ENCODE measurements at places on chromosomes 6 and 20. TPM values are rescaled to one million over a fixed set of nuclear protein-coding genes. Genes with fewer than 3 reads are reported as not detected.

- DNase-seq, result no peak
Measured at GRCh38 chr6:136920671-136921380, 1.3 kb upstream of the SLC35D3 start.

- DNase-seq, result no peak
Measured at GRCh38 chr6:125732398-125732797, 17.0 kb upstream of the HEY2 start.

SLC17A3 gene
- total RNA-seq, result not detected

CPXM1 gene
- total RNA-seq, result 0.19 TPM

C6orf132 gene
- total RNA-seq, result 1.3 TPM

VGLL2 gene
- 38.1 TPM for total RNA-seq

DNA sequence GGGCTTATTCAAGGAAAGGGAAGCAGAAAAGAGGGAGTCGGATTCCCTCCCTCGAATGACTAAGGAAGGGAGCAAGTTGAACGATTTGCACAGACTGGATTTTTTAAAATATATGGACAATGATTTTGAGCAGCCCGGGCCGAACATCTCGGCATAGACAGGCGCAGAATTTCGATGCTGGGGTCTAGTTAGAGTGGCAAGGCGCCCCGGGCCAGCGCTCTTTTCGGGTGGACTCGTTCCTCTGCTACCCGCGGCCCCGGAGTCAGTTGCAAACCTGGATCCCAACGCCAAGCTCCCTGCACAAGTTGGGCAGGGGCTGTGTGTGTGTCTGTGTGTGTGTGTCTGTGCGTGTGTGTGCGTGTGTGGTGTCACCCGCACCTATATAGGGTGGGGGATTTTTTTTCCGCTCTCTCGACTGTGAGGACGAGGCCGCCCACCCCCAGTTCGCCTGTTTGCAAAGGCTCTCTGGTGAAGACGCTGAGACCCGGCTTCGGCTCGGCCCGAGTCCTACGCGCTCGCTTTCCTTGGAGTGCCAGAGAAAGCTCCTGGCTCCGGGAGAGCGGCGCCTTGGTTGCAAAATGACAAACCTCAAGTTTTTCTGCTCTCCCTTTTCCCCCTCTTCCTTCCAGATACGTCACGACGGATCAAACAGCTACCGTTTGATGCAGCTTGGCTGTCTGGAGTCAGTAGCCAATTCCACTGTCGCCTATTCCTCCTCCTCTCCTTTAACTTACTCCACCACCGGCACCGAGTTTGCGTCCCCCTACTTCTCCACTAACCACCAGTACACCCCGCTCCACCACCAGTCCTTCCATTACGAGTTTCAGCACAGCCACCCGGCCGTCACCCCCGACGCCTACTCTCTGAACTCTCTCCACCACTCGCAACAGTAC, 1.4 kb downstream of the TFAP2D start:
- DNase-seq, result no peak

GRCh38 chr20:40154514-40154913, 534.5 kb downstream of the MAFB start:
- no peak for DNase-seq

- no peak for DNase-seq
Measured at GRCh38 chr6:24924580-24925356, 11.0 kb downstream of the RIPOR2 start.

FAM209B gene
- total RNA-seq, result not detected

DNA sequence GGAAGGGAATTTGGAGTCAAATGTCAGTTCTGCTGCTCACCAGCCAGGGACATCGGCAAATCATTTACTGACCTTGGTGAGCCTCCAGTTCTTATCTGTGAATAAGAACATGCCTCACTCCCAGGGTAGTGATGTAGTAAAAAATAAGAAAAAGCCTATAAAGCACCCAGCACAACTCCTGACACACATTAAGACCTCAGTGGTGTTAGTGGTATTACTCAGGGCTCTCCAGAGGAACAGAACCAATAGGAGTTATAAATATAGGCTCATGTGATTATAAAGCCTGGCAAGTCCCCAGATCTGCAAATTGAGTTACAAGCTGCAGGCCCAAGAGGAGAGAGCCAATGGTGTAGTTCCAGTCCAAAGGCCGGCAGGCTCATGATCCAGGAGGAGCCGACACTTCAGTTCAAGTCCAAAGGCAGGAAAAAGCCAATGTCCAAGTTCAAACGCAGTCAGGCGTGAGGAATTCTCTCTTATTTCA, 71.3 kb upstream of the EYA2 start:
- no peak for DNase-seq

- DNase-seq, result no peak
Measured at GRCh38 chr20:39516964-39517363, 554.8 kb downstream of the DHX35 start.

MAVS gene
- total RNA-seq, result 39.5 TPM

DNA sequence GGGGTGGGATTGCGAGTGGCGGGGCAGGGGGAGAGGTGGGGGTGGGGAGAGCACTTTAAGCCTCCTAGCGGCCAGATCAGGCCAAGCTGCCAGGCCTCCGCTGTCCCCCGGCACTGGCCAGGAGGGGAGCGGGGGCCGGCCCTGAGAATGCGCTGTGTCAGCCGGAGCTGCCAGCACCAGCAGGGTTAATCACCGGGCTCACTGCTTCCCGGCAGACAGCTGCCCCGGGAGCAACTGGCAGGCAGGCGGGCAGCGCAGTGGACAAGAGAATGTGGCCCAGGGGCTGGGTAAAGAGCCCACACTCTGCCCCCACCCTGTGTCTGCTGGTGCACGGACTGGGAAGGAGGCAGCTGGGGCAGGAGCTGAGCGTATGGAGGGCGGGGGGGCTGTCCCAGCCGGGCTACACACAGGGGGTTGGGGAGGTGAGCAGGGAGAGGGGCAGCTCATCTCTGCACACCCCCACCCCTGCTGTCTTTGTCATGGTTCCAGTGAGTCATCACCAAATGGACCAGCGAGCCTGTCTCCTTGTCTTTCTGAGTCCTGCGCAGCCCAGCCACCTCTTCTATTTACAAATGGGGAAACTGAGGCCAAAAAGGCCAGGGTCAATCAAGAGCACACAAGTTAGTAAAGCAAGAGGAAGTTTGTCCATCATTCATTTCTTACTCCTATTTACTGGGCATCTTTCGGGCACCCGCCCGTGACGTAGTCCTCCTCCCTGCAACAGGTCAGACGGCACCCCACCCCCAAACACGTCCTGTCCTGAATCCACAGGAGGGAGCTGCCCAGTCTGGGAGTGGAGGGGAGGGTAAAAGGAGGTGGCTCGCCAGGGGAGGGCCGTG, 2.1 kb upstream of the LAMA5 start:
- DNase-seq, result no peak

GRCh38 chr6:87826424-87826823, 124.4 kb upstream of the AKIRIN2 start:
- DNase-seq, result no peak

OPRL1 gene
- 0.48 TPM for total RNA-seq

- DNase-seq, result no peak
Measured at GRCh38 chr20:19756761-19757486, 1.1 kb upstream of the RIN2 start.

- DNase-seq, result no peak
Measured at GRCh38 chr6:50236164-50236563, 186.4 kb upstream of the DEFB112 start.

DNA sequence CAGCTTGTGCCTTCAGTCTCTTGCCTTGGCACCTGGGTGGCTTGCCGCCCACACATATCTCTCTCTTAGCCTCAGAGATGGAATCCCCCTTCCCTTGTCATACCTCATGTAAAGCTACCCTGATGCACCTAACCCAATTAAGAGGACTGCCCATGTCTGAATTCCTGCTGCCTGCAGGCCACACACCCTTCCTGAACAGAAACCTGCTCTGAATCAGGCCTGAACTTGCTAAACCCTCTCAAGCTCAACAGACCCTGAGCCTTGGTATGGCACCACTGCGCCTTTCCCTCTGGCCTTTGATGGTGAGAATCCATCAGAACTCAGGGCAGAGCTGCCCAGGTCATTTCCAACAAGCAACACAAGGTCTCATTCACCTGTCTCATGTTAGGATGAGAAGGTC, 5.2 kb downstream of the RAET1G start:
- no peak for DNase-seq

- no peak for DNase-seq
Measured at GRCh38 chr6:7673063-7673536, 52.8 kb upstream of the BMP6 start.

SLC17A9 gene
- total RNA-seq, result 1.7 TPM

CPNE5 gene
- total RNA-seq, result 6.7 TPM

DNA sequence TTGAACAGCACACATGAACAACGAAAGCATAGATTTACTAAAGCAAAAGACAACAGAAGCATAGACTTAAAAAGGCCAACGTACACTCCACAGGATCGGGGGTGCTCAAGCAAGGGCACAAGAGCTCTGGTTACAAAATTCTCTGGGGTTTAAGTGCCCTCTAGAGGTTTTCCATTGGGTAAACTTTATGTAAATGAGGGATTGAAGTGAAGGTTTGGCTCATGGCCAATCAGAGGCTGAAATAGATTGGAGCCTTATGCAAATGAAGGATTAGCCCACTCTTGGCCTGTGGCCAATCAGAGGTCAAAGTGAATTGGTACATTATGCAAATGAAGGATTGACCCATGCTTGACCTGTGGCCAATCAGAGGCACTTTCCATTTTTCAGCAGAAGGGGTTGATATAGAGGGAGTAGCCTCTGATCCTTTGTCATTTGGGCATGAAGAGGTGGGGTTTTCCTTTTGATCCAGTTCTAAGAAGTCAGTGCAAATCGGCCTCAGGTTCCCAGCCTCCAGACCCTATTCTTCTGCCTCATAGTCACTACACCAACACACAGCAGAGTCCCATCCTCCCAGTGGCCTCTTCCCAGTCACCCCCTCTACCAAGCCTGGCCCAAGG, 244.9 kb downstream of the THBS2 start:
- DNase-seq, result no peak

DNA sequence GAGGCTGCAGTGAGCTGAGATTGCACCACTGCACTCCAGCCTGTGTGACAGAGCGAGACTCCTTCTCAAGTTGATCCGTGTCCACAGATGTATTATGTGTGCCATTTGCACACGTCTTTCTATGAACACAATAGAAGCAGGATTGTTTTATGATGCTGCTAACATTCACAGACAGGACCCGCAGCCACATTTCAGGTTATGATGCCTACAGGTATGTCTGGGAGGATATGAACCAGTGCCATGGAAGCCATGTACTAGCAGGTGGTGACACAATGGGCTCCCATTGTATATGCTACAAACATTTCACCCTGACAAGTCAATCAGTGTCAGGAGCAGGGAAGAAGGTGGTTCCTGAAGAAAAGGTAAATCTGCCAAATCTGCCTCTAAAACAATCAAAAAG, 4.3 kb downstream of the TRAM2 start:
- no peak for DNase-seq

DNA sequence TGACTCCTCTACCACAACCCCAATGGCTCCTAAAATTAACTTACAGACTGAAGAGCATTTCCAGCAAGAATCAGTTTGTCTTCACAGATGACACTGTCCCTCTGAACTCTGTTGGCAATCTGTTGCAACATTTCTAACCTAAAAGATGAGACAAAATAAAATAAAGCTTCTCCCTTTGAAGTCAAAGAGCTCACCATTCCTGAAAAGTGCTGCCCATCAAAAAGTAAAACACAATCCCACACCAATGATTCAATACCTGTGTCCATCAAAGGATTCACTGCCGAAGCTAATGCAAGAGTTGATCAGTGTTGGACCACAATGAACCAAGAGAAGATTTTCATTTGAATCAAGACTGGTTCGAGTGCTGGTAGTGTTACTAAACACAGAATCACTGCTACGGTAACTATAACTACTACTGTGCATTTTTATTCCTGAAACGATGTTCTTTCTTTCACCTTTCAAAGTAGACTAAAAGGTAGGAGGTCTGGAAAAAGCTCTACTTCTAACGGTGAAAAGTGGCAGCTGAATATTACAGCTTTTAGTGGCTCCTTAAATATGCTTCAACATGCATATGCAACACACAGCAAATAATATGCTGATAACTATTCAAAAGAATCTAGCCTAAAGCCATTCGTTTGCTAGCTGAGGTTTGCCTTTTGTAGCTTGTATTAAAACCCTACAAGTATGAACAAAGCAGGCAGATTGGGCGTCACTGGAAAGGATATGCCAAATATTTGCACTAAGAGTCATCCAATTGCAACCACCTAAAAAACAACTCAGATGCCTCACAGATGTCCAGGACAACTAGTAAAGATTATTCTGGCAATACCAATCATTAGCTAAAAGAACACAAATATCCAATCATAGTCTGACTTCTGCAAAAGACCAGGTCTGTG, at the start of gene DST:
Gene DST (minus strand): TSS at position 524 of the 896 bp plus-strand sequence.
- DNase-seq, result no peak

GRCh38 chr6:1604158-1605003, 5.3 kb upstream of the FOXC1 start:
- DNase-seq, result peak; percentile 88

GRCh38 chr6:102895683-102896082, 1502.2 kb downstream of the GRIK2 start:
- DNase-seq, result no peak

DNA sequence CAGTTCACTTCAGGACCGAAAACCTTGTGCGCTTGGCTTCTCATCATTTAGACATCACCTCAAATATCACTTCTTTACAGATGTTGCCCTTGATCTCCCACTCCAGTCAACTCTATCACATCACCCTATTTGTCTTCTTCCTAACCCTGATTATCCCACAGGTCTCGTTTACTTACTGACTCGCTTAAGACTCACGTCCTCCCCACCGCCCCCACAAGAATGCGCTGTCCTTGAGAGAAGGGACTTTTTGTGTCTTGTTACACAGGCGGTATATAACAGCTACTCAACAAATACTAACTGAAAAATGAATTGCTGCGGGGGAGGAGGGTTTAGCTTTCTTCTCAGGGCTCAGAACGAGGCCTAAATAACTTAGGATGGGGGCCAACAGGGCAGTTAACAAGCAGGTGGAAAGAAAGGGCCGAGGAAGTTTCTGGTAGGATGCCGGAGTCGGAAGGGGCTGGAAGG, 527 bp downstream of the TOMM34 start:
- no peak for DNase-seq

ANGPT4 gene
- total RNA-seq, result not detected

GRCh38 chr6:168299541-168300511, 19.8 kb downstream of the DACT2 start:
- no peak for DNase-seq

TP53TG5 gene
- total RNA-seq, result 2.2 TPM

SRMS gene
- not detected for total RNA-seq

KCNK17 gene
- total RNA-seq, result 0.38 TPM

- DNase-seq, result no peak
Measured at GRCh38 chr6:37323580-37323979, 30.2 kb upstream of the RNF8 start.

DNA sequence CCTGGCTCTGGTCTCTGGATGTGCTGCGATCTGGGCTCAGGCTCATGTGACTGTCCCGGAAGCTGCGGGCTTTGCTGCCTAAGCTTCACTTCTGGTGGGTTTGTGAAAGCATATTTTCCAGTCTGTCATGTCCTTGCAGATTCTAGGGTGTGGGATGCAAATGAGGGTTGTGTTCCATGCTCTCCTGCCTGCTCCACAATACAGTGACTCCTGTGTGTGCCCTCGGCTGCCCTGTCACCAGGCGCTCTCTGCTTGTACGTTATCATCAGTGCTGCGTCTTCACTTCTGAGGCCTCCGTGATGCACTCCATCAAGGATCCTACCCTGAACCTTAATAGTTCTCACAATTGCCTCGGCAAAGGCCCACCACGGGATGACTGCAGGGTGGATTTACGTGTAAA, 84.2 kb downstream of the TTLL2 start:
- no peak for DNase-seq

RAB44 gene
- 0.11 TPM for total RNA-seq

GRCh38 chr6:33019372-33019771, 10.0 kb upstream of the HLA-DOA start:
- no peak for DNase-seq

GRCh38 chr20:60254901-60255411, 296.7 kb downstream of the CDH26 start:
- DNase-seq, result no peak
